ENCODE measurements at places on chromosomes 7 and 10. TPM values are rescaled to one million over a fixed set of nuclear protein-coding genes. Genes with fewer than 3 reads are reported as not detected.

The CTNNA3 gene
- 2.3 TPM for total RNA-seq

The PDE1C gene
- total RNA-seq = 0.31 TPM

The ZNF107 gene
- 24.7 TPM for total RNA-seq

DNA sequence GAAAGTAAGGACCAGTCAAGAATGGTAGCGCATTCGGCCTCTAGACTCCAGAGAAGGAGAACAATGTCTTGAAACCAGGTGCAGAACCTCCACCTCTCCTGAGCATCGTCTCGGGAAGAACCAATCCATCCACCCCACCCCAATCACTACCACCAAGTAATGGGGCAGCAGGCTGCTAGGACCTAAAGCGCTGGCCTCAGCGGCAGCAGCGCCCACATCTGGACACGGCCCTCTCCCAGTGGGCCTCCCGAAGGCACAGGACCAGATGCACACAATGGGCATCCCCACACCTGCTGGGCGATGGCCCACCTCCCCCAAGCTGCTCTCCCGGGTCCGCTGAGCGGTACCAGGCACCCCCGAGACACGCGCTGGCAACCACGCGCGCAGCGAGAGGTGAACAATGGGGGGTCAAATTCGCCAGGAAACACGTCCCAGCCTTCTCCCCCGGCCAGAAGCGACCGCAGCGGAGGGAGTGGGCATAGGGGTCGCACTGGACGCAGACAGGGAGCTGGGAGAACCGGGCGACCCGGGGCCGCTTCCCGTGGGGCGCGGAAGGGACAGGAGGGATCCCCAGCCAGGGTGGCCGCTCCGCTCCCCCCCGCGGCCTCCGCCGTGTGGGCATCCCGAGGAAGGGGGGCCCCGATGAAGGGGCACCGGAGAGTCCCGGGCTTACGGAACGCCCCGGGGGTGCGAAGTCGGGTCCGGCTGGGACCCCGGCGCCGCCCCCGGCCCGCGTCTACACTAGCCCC is 506 bp downstream of the CTTNBP2 start:
- DNase-seq = peak; percentile 54
- H3K4me3 ChIP-seq = peak overlapping the region; percentile 88
- no peaks in the 10 kb centered on the region for H3K36me3 ChIP-seq

DNA sequence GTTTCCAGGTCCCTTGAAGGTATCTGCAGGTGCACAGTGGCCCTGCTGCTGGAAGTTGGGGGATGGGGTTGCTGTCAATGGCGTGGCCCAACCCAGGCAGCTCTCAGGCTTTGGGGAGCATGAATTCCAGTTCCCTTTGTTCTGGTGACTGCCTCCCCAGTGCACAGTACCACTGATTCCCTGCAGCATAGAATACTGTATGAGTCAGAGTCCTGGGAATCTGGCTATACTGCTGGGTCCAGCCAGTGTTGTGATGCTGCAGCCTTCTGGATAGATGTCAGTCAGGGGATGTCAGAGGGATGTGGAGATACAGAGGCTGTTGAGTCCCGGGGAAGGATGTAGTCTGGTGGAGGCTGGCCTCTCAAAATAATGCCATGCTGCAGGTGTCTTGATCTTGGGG is 99.3 kb downstream of the LANCL2 start:
- DNase-seq = no peak
- H3K27ac ChIP-seq = no peak overlapping the region
- no peak overlapping the region for H3K4me3 ChIP-seq
- no peaks in the 10 kb centered on the region for H3K4me1 ChIP-seq

GRCh38 chr7:2692543-2692942 is 4.5 kb downstream of the AMZ1 start:
- H3K4me1 ChIP-seq = no peaks in the 10 kb centered on the region
- no peaks in the 10 kb centered on the region for H3K36me3 ChIP-seq
- no peak overlapping the region for H3K27ac ChIP-seq
- H3K27me3 ChIP-seq = peaks cover 8% of the 10 kb centered on the region

- H3K27ac ChIP-seq = no peak overlapping the region
- DNase-seq = no peak
- H3K4me3 ChIP-seq = no peak overlapping the region
Measured at GRCh38 chr10:68212721-68213352, 19.1 kb downstream of the ATOH7 start.

DNA sequence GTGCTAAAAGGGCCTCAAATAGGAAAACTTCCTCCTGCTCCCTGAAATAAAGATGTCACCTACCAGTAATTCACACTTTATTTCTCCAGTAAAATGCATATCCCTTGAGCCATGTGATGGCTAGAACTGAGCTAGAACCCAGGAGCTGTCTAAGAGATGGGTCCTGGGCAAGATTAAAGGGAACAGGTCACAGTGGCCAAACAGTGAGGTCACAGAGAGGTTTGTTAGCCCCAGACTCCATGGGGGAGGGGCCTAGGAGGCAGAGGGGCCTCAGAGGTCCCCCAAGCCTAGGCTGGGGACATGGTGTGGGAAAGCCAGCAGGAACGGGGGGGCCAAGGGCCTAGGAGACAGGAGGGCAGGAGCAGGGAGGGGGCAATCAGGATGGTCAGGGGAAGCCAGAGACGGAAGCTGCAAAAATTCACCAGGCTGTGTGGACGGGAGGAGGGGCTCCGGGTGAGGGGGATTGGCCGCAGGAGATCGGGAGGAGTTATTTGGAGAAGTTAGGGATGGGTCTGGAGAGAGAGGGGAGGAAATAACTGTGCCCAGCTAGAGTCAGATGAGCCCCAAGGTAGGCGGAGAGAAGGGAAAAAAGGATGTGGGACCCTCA is 3.3 kb downstream of the FBXO24 start:
- no peaks in the 10 kb centered on the region for H3K36me3 ChIP-seq
- H3K4me1 ChIP-seq = peaks cover 3% of the 10 kb centered on the region
- H3K4me3 ChIP-seq = peak overlapping the region; percentile 5
- DNase-seq = peak; percentile 52
- H3K27ac ChIP-seq = no peak overlapping the region

DNA sequence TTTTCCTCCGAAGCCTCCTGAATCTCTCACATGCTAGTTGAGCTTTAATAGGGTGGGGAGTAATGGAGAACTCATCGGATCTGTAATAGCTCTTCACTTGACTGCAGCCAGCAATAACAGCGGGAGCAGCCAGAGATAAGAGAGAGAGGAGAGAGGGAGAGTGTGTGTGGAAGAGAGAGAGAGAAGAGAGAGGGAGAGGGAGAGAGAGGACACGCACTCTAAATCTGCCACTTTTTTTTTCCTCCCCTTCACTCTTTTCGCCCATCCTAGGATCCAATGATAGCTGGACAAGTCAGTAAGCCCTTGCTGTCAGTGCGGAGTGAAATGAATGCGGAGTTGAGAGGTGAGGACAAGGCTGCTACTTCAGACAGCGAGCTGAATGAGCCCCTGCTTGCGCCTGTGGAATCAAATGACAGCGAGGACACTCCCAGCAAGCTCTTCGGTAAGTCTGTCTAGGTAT is 107.9 kb downstream of the POU6F2 start:
- H3K4me1 ChIP-seq = no peaks in the 10 kb centered on the region
- peak overlapping the region; percentile 68 for H3K4me3 ChIP-seq
- no peak overlapping the region for H3K27ac ChIP-seq

DNA sequence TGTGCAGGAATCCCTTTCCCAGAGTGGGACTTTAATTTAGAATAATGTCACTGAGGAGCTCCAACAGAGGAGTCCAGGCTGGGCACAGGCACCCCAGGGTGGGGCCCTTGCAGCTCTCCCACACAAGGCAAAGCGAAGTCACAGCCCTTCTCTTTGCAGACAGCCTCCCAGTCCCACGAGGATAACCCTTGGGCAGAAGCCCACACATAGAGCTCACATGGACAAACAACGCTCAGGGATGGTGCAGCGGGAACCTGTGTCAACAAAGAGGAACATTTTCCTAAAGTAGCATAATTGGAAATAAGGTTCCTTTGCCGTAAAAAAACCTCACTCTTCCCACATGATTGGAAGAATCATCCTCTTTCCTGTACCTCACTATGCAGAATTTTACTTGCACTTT is 29.3 kb upstream of the GGCT start:
- no peak for DNase-seq
- H3K4me3 ChIP-seq = no peak overlapping the region
- H3K27ac ChIP-seq = no peak overlapping the region

- DNase-seq = peak; percentile 61
- H3K27ac ChIP-seq = no peak overlapping the region
- H3K27me3 ChIP-seq = no peaks in the 10 kb centered on the region
- no peaks in the 10 kb centered on the region for H3K36me3 ChIP-seq
Measured at GRCh38 chr7:142482891-142483658, 225.2 kb upstream of the PRSS58 start.

GRCh38 chr7:38927751-38928150 is 18.8 kb upstream of the VPS41 start:
- H3K27ac ChIP-seq = no peak overlapping the region
- no peak overlapping the region for H3K4me3 ChIP-seq
- H3K4me1 ChIP-seq = peaks cover 2% of the 10 kb centered on the region
- DNase-seq = no peak
- H3K27me3 ChIP-seq = no peaks in the 10 kb centered on the region
- H3K36me3 ChIP-seq = no peaks in the 10 kb centered on the region

GRCh38 chr10:100470367-100470766 is 7.6 kb downstream of the WNT8B start:
- H3K36me3 ChIP-seq = no peaks in the 10 kb centered on the region
- DNase-seq = no peak
- no peaks in the 10 kb centered on the region for H3K27me3 ChIP-seq
- H3K27ac ChIP-seq = no peak overlapping the region
- H3K4me1 ChIP-seq = no peaks in the 10 kb centered on the region

- no peaks in the 10 kb centered on the region for H3K36me3 ChIP-seq
- H3K4me1 ChIP-seq = no peaks in the 10 kb centered on the region
- no peak overlapping the region for H3K27ac ChIP-seq
- DNase-seq = no peak
- no peaks in the 10 kb centered on the region for H3K27me3 ChIP-seq
Measured at GRCh38 chr7:137167609-137168008, 175.9 kb downstream of the PTN start.

GRCh38 chr10:55668326-55668922 is 692.6 kb downstream of the ZWINT start:
- H3K36me3 ChIP-seq = no peaks in the 10 kb centered on the region
- H3K27ac ChIP-seq = no peak overlapping the region
- no peak overlapping the region for H3K4me3 ChIP-seq
- DNase-seq = no peak
- no peaks in the 10 kb centered on the region for H3K27me3 ChIP-seq

DNA sequence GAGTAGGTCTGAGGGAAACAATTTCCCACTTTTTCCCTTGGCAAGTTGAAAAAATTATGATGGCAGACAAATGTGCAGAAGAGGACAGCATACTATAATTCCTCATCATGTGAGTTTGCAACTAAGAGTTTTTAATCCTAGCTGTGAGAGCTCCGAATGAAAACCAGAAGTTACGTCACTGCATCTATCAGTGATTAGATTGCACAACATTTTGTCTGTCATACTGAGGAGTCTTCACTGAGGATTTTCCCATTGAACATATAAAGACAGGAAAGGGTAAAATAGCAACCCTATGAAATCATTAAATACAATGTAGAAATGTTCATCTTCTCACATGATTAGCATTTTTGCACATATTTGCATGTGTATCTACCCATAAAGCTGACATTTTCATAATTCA is 45.8 kb downstream of the ZNF736 start:
- DNase-seq = no peak
- no peaks in the 10 kb centered on the region for H3K27me3 ChIP-seq
- H3K27ac ChIP-seq = no peak overlapping the region
- H3K4me3 ChIP-seq = no peak overlapping the region
- H3K36me3 ChIP-seq = peaks cover 8% of the 10 kb centered on the region

GRCh38 chr10:111872591-111872990 is 311.0 kb downstream of the GPAM start:
- no peaks in the 10 kb centered on the region for H3K27me3 ChIP-seq
- no peak overlapping the region for H3K4me3 ChIP-seq
- no peaks in the 10 kb centered on the region for H3K4me1 ChIP-seq
- DNase-seq = no peak

DNA sequence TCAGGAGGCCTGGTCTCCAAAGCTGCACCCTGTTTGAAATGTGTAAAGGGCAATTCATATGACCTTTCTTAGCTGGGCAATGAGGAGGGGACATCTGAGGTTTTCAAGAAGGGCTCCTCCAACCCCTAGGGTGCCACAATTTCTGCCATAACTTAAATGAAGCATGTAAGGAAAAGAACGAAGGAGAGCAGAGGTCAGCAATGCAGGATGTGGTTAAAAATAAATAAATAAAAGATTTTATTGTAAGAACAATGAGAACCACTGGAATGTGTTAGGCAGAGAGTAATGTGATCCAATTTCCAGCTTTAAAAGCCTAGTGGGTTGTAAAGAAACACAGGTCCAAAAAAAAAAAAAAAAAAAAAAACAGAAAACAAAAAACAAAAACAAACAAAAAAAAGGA is 673.1 kb downstream of the TNS3 start:
- H3K4me1 ChIP-seq = no peaks in the 10 kb centered on the region
- H3K27ac ChIP-seq = no peak overlapping the region
- H3K36me3 ChIP-seq = no peaks in the 10 kb centered on the region
- no peak overlapping the region for H3K4me3 ChIP-seq

GRCh38 chr10:7258948-7259523 is 151.8 kb downstream of the SFMBT2 start:
- H3K36me3 ChIP-seq = no peaks in the 10 kb centered on the region
- no peak for DNase-seq
- no peak overlapping the region for H3K27ac ChIP-seq
- H3K27me3 ChIP-seq = no peaks in the 10 kb centered on the region

DNA sequence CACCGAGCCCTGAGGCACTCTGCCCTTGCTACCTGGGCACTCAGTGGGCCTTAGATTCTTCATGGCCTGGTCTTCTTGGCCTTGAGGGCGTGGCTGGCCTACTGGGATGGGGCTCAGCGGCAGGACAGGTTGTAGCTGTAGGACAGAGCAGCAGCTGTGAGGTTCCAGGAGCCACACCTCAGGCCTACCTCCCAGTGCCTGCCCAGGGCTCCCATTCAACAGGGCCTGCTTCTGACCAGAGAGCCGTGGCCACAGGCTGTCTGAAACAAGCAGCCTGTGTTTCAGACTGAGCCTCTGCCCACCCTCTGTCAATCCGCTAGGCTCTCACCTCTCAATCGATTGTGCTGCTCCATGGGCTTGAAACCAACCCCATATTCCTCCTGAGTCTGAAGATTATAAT is 928.0 kb upstream of the ZNF722 start:
- H3K4me3 ChIP-seq = no peak overlapping the region
- H3K4me1 ChIP-seq = no peaks in the 10 kb centered on the region
- no peak for DNase-seq
- no peak overlapping the region for H3K27ac ChIP-seq
- H3K27me3 ChIP-seq = no peaks in the 10 kb centered on the region

DNA sequence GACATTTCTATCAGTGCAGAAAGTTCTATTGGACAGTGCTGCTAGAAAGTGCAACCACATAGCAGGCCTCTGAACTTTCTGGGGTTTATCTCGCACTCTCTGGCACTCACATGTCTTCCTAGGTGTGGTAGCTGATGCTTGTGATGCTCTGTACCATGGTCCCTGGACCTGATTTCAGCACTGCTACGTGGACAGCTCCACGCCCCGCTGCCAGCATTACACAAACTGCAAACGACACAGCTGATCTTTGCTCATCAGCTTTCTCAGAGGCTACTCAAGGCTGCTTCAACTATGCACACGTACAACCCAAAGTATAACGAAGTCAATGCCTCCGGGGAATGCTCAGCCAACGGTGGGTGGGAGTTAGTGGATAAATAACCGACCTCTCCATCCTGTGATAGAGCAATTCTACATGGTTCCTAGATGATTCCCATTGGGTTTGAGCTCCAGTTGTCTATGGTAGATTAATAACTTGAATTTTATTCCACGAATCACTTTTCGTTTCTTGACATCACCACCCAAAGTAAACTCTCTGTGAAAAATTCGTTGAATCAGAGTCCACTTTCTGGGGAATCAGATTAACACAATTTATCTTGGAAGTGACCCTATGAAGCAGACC is 302.5 kb downstream of the ACTR3B start:
- no peak overlapping the region for H3K27ac ChIP-seq
- no peaks in the 10 kb centered on the region for H3K4me1 ChIP-seq
- no peaks in the 10 kb centered on the region for H3K27me3 ChIP-seq
- DNase-seq = peak; percentile 53
